ENCODE measurements at places on chromosomes 2 and 18.

- H3K4me3 ChIP-seq, result no peak overlapping the region
- peaks cover 12% of the 10 kb centered on the region for H3K4me1 ChIP-seq
- H3K27me3 ChIP-seq, result peaks cover 16% of the 10 kb centered on the region
- H3K36me3 ChIP-seq, result no peaks in the 10 kb centered on the region
- peak; percentile 31 for DNase-seq
- H3K27ac ChIP-seq, result no peak overlapping the region
Measured at GRCh38 chr18:79511671-79512301, 116.1 kb downstream of the NFATC1 start.

DNA sequence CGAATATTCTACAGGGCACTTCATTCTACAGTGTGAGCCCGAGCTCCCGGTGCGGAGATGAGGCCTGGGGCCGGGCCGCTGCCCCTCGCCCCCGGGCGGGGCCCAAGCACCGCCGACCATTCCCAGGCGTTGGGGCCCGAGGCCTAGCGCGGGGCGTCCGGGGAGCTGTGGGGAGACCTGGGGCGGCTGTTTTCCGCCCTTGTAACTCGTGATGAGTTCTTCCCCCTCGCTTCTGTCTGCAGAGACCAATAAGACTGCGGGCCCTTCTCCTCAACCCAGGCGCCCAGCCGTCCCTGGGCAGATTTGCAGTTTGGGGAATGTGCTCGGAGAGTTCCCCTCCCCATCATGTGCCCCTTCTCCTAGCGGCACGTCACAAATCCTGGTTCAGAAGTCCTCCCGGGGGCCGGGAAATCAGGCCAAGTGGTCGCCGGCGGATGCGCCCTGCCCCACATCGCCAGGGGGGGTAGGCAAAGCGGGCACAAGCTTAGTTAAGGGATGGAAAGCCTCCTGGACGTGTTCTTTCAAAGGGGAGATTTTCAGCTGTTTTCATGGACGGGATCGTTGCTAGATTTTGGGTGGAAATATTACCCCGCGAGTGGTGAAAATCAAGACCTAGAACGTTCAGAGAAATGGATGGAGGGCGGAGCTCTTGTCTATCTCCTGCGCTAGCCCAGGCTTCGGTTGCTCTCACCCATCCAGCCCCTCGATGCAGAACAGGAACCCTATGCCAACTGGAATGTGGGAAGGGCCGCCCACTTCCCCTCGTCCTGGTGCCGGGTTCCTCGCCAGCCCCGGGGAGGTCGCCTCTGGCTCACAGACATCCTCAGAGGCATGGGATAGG is 18.8 kb upstream of the HAAO start:
- peaks cover 7% of the 10 kb centered on the region for H3K4me1 ChIP-seq
- no peak overlapping the region for H3K27ac ChIP-seq
- peak; percentile 81 for DNase-seq

GRCh38 chr2:197707316-197708213 is 2.4 kb downstream of the MARS2 start:
- no peaks in the 10 kb centered on the region for H3K27me3 ChIP-seq
- peaks cover 27% of the 10 kb centered on the region for H3K4me1 ChIP-seq
- DNase-seq, result peak; percentile 63
- H3K4me3 ChIP-seq, result peak overlapping the region; percentile 67
- no peaks in the 10 kb centered on the region for H3K36me3 ChIP-seq
- no peak overlapping the region for H3K27ac ChIP-seq

GRCh38 chr2:204665771-204666170 is 120.5 kb downstream of the PARD3B start:
- DNase-seq, result no peak
- H3K36me3 ChIP-seq, result no peaks in the 10 kb centered on the region
- no peak overlapping the region for H3K27ac ChIP-seq
- H3K4me3 ChIP-seq, result no peak overlapping the region
- H3K27me3 ChIP-seq, result no peaks in the 10 kb centered on the region

- no peaks in the 10 kb centered on the region for H3K36me3 ChIP-seq
- H3K27me3 ChIP-seq, result no peaks in the 10 kb centered on the region
- no peak overlapping the region for H3K4me3 ChIP-seq
- DNase-seq, result no peak
Measured at GRCh38 chr2:88660622-88661021, 30.9 kb upstream of the RPIA start.

- H3K4me1 ChIP-seq, result no peaks in the 10 kb centered on the region
- no peaks in the 10 kb centered on the region for H3K36me3 ChIP-seq
- no peak overlapping the region for H3K4me3 ChIP-seq
- no peaks in the 10 kb centered on the region for H3K27me3 ChIP-seq
Measured at GRCh38 chr2:198901894-198902293, 555.8 kb downstream of the SATB2 start.

DNA sequence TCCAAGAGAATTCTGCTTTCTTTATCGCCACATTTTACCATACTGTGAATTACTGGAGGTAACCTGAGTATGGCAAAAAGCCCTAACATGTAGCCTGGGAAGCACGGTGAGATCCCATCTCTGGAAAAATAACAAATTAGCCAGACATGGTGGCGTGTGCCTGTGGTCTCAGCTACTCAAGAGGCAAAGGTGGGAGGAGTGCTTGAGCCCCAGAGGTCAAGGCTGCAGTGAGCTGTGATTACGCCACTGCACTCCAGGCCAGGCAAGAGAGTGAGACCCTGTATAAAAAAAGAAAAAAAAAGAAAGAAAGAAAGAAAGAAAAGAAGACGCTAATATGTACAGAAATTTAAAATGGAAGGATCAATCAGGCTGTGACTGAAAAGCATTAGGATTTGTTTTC is 57.7 kb upstream of the SESTD1 start:
- peaks cover 3% of the 10 kb centered on the region for H3K4me1 ChIP-seq
- no peak overlapping the region for H3K27ac ChIP-seq
- no peak for DNase-seq
- H3K36me3 ChIP-seq, result no peaks in the 10 kb centered on the region

- no peak overlapping the region for H3K27ac ChIP-seq
- H3K4me1 ChIP-seq, result peaks cover 5% of the 10 kb centered on the region
- H3K36me3 ChIP-seq, result no peaks in the 10 kb centered on the region
- no peak overlapping the region for H3K4me3 ChIP-seq
- no peaks in the 10 kb centered on the region for H3K27me3 ChIP-seq
Measured at GRCh38 chr2:85871494-85872164, 17.2 kb downstream of the ST3GAL5 start.

DNA sequence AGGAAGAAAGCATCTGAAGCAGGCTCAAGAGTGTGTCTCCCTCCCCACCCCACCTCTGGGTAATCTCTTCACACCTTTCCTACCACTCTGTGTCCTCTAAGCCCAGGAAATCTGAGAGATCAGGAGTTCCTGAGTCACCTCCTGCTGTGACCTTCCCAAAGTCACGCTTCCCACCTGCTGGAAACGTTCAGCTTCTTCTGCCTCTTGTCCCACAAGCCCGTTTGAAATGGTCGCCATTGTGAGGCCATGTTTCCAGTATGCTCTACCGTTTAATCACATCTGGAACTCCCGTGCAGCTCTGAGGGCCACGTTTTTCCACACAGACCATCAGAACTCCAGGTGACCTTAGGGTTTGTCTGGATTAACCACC is 25.9 kb downstream of the GREB1 start:
- no peak for DNase-seq
- peaks cover 50% of the 10 kb centered on the region for H3K4me1 ChIP-seq
- H3K4me3 ChIP-seq, result no peak overlapping the region
- H3K27me3 ChIP-seq, result no peaks in the 10 kb centered on the region
- H3K36me3 ChIP-seq, result no peaks in the 10 kb centered on the region

- DNase-seq, result no peak
- no peaks in the 10 kb centered on the region for H3K36me3 ChIP-seq
- H3K4me3 ChIP-seq, result no peak overlapping the region
- no peaks in the 10 kb centered on the region for H3K4me1 ChIP-seq
Measured at GRCh38 chr2:168030862-168031624, 216.4 kb downstream of the STK39 start.

DNA sequence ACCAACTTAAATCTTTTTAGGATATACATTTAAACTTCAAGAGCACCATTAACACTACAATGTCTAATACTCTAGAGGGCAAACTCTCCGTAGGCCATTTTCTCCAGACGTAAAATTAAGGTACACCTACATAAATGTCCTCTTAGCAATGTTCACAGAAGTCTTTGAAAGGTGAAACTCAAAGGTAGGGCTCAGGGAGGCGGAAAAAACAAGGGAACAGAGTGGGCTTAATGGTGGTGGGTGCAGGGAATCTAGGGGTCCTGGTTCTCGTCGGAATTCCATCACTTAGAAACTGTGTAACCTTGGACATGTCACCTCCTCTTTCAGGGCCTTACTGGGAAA is 668 bp downstream of the NFU1 start:
- peak overlapping the region; percentile 83 for H3K4me3 ChIP-seq
- H3K27ac ChIP-seq, result peak overlapping the region; percentile 64
- DNase-seq, result no peak
- H3K36me3 ChIP-seq, result no peaks in the 10 kb centered on the region
- peaks cover 16% of the 10 kb centered on the region for H3K4me1 ChIP-seq

- no peak overlapping the region for H3K4me3 ChIP-seq
- no peaks in the 10 kb centered on the region for H3K27me3 ChIP-seq
- peak; percentile 54 for DNase-seq
- no peaks in the 10 kb centered on the region for H3K36me3 ChIP-seq
- H3K27ac ChIP-seq, result peak overlapping the region; percentile 66
- H3K4me1 ChIP-seq, result peaks cover 51% of the 10 kb centered on the region
Measured at GRCh38 chr2:170222298-170222697, 44.4 kb downstream of the MYO3B start.

DNA sequence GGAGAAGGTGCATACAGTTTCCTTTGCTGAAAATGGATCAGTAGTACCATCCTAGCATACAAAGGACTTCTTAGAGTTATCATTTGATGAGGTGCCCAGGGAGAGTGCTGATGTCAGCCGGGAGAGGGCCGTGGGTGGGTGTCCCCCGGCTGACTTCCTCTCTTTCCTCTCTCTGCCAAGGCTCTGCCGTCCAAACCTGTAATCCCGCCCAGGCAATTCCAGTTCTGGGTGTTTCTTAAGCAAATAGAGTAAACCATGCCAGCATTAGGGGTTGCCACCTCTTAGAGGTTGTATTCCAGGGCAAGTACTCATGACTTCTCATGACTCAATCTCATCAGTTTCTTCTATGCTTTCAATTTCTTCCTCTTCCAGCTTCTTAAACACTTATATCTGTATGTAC is 117.2 kb downstream of the GATA6 start:
- H3K27me3 ChIP-seq, result peaks cover 13% of the 10 kb centered on the region
- DNase-seq, result no peak
- no peaks in the 10 kb centered on the region for H3K36me3 ChIP-seq

DNA sequence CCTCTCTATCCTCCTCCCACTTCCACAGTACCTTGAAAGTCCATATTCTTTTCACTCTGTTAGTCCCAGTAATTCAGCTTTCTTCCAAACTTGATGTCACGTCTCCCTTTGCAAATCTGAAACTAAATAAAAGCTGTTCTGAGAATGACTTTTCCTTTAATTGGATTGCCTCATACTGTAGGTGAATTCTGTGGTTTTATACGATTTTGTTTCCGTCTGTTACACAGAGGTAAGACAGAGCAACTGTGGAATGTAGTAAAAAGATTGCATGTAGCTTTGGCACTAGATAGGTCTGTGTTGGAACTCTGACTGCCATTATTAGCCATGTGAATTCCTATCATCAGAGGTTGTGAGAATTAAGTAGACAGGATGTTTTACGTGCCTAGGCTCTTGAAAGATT is 25.9 kb downstream of the MALT1 start:
- H3K27ac ChIP-seq, result no peak overlapping the region
- H3K36me3 ChIP-seq, result no peaks in the 10 kb centered on the region
- H3K4me1 ChIP-seq, result peaks cover 9% of the 10 kb centered on the region
- DNase-seq, result no peak
- no peaks in the 10 kb centered on the region for H3K27me3 ChIP-seq
- H3K4me3 ChIP-seq, result no peak overlapping the region

DNA sequence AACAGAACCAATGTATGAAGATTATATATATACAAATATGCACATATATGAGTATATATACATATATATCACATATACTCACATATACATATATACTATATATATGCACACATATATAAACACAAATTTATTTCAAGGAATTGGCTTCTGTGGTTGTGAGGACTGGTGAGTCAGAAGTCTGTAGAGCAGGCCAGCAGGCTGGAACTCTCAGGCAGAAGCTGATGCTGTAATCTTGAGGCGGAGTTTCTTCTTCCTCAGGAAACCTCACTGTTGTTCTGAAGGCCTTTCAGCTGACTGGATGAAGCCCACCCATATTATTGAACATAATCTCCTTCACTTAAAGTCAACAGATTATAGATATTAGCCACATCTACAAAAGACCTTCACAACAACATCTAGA is 143.9 kb upstream of the CREB1 start:
- H3K36me3 ChIP-seq, result no peaks in the 10 kb centered on the region
- peaks cover 18% of the 10 kb centered on the region for H3K4me1 ChIP-seq
- DNase-seq, result no peak

- H3K27me3 ChIP-seq, result no peaks in the 10 kb centered on the region
- DNase-seq, result peak; percentile 63
- no peaks in the 10 kb centered on the region for H3K36me3 ChIP-seq
- peaks cover 17% of the 10 kb centered on the region for H3K4me1 ChIP-seq
- peak overlapping the region; percentile 73 for H3K4me3 ChIP-seq
Measured at GRCh38 chr2:64018701-64019082, 536 bp downstream of the VPS54 start.

DNA sequence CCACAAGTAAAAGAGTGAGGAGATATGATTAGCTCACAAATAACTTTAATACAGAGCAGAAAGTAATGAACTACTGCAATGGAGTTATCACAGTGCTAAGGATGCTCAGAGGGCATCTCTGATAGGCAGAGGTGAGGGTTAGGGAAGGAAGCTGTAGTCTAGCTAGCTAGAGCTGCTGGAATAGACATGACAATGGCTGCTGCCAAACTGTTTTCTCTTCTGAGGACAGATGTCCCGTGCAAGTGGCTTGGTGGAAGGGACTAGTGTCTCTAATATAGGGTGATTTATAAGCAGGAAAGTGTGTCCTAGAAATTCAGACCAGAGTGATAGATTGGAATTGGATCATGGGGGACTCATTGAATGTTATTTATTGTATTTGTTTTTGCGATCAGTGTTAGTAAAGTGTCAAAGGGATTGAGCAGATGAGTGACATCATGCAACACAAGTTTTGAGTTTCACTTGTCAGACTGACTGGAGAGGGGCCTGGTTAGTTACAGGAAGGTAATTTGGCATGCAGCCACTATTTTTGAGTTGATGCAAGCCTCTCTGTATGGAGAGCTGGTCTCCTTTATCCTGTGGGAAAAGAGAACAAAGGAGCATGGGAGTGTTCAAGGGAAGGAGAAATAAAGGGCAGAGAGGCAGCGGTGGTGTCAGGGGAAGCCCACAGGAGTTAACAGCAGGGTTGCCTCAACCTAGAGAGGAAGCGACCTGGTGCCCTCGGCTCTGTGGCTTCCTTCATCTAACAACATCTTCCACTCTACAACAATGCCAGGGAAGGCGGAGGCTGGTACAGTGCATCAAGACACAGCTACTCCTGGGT is 1.9 kb downstream of the CTLA4 start:
- no peaks in the 10 kb centered on the region for H3K4me1 ChIP-seq
- H3K36me3 ChIP-seq, result no peaks in the 10 kb centered on the region
- no peak overlapping the region for H3K4me3 ChIP-seq
- no peaks in the 10 kb centered on the region for H3K27me3 ChIP-seq

- H3K36me3 ChIP-seq, result no peaks in the 10 kb centered on the region
- no peak for DNase-seq
- no peak overlapping the region for H3K27ac ChIP-seq
- no peaks in the 10 kb centered on the region for H3K27me3 ChIP-seq
Measured at GRCh38 chr2:48337871-48338270, 192.1 kb upstream of the STON1 start.
